ENCODE measurements at places on chromosomes 7 and 10. TPM values are rescaled to one million over a fixed set of nuclear protein-coding genes. Genes with fewer than 3 reads are reported as not detected.

The ICA1 gene
- 1.9 TPM for total RNA-seq

The HMX3 gene
- 0.20 TPM for total RNA-seq

The NKX2-3 gene
- 0.08 TPM for total RNA-seq

The ITPRID1 gene
- not detected for total RNA-seq

The VWDE gene
- 0.38 TPM for total RNA-seq

The IFIT1B gene
- not detected for total RNA-seq

The KCNMA1 gene
- 44.0 TPM for total RNA-seq

GRCh38 chr10:110357871-110358270 lies 53.2 kb upstream of the SMNDC1 start:
- DNase-seq = no peak

GRCh38 chr7:110257673-110258072 lies 833.3 kb upstream of the LRRN3 start:
- no peak for DNase-seq

- DNase-seq = no peak
Measured at GRCh38 chr10:76334255-76334654, 902.8 kb downstream of the LRMDA start.

GRCh38 chr7:136555933-136556332 lies 312.5 kb upstream of the CHRM2 start:
- DNase-seq = no peak

GRCh38 chr7:823649-824048 lies 8.6 kb upstream of the SUN1 start:
- DNase-seq = no peak

DNA sequence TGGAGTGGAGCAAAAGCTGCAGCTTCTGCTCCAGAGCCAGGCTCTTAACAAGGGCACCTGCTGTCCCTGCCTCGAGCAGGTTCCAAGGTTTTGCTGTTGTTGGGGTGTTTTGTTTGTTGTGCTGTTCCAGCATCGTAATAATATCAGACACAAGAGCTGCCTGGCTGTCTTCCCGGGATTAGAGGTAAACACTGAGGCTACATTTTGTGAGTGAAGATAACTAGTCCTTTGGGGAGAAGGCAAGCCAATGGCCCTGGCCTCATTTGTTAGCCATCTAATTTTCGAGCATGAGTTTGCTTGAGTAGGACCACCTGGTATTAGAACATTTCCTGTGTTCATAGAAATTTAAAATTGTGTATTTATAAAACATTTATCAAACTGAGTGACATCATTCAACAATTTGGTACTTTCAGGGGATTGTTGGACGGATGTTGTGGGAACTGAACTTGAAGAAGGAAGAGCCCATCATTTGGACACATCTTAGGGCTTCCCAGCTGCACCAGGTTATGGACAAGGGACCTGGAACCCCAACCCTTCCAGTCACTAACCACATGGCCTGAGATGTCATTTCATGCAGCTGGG lies 555.0 kb downstream of the TNS3 start:
- no peak for DNase-seq

- DNase-seq = no peak
Measured at GRCh38 chr10:84015877-84016595, 123.3 kb upstream of the GHITM start.

Data from left lobe of liver (tissue), 2 donors.